ENCODE measurements at places on chromosomes 2 and 18. TPM values are rescaled to one million over a fixed set of nuclear protein-coding genes. Genes with fewer than 3 reads are reported as not detected.

Gene DNAJC5G
- not detected for total RNA-seq

- H3K4me3 ChIP-seq = no peak overlapping the region
- DNase-seq = peak; percentile 91
- no peaks in the 10 kb centered on the region for H3K36me3 ChIP-seq
- H3K4me1 ChIP-seq = peaks cover 24% of the 10 kb centered on the region
Measured at GRCh38 chr2:226661789-226662545, 137.7 kb downstream of the IRS1 start.

DNA sequence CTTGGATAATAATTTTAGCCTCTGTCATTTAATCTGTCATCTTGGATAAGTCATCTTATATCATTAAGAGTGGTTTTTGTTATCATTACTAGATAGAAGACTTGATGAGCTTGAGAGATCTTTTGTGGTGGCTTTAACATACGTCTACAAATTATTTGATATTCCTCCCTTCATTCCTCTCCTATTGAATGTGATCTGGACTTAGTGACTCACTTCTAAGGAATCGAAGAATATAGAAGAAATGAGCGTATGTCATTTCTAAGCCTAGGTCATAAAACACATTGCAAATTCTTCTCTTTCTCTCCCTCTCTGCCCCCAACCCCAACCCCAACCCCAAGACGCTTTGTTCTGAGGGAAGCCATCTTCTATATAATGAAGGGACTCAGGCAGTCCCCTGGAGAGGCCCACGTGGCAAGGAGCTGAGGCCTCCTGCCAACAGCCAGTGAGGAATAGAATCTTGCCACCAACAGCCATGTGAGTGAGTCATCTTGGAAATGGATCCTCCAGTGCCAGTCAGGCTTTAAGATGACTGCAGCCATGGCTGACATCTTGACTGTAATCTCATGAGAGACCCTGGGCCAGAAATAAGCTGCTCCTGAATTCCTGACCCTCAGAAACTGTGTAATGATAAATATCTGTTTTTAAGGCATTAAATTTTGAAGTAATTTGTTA is 221.6 kb upstream of the SP5 start:
- H3K27me3 ChIP-seq = no peaks in the 10 kb centered on the region
- no peaks in the 10 kb centered on the region for H3K36me3 ChIP-seq
- H3K4me1 ChIP-seq = no peaks in the 10 kb centered on the region
- no peak overlapping the region for H3K4me3 ChIP-seq
- H3K27ac ChIP-seq = no peak overlapping the region

DNA sequence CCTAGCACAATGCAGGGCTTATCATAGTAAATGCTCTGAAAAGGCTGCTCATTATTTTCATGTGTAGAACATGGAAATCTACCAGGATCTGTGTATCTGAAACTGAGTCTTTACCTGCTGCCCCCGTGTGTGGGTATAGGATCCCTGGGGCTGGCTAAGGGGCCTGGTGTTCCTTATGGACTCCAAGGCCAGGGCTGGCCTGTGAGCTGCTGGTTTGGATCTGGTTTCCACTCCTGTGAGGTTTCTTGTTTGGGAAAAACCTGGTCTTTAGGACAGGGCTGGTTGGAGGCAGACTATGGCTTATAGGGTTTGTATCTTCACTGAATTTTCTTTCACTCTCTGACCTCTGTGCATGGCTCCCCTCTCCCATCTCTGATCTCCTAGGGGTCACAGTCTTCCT is 80.8 kb downstream of the DYSF start:
- no peak overlapping the region for H3K27ac ChIP-seq

DNA sequence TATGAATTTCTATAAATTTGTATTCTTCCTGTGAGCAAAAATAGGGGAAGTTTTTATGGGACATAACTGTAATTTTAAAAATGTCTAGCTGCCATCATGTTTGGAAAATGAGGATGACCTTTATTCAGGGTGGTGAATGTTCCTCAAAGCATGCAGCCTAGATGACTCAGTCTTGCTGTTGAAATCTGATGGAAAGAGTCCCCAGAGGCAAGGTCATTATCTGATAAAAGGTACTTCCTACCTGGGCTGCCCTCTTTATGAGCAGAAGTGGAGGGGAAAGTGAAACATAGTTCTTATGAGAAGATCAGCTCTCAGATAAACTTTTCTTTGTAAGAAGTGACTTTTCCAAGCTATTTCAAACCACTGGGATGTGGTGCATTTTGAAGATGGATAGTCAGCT is 1144.7 kb upstream of the PIK3C3 start:
- no peaks in the 10 kb centered on the region for H3K27me3 ChIP-seq
- H3K4me1 ChIP-seq = no peaks in the 10 kb centered on the region
- DNase-seq = no peak
- no peak overlapping the region for H3K4me3 ChIP-seq

- no peaks in the 10 kb centered on the region for H3K27me3 ChIP-seq
- H3K4me1 ChIP-seq = peaks cover 5% of the 10 kb centered on the region
- DNase-seq = peak; percentile 53
Measured at GRCh38 chr2:3459185-3460015, 59.9 kb downstream of the ADI1 start.

Gene ICA1L
- 8.7 TPM for total RNA-seq

DNA sequence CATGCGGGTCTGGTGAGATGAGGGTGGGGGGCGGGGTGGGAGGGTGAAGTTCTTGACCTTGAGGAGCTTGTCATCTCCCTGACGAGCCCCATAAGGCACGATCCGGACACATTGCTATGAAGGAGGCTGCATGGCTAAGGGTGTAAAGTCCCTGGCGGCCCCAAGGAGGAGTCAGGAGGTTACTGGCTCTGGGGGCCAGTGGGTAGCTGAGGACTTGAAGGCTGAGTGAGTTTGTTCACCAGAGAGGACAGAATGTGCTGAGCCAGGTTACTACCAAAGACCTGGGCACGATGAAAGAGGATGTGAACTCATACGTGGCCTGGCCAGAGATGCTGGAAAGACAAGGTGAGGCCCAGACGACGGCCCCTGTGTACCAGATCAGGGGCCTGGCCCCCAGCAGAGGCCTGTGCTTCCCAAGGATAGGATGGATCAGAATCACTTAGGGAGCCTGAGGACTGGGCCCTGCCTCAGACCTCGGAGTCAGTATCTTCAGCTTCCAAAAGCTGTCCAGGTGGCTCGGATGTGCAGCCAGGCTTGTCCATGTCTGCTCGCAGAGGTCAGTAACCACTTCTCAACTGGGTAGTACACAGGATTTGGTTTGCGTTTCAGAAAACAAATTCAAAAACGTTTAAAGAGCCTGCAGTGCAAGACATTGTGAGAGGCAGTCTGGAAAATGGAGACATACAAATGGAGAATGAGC is 110.9 kb downstream of the RNF144A start:
- H3K4me3 ChIP-seq = no peak overlapping the region
- no peak for DNase-seq
- H3K27ac ChIP-seq = no peak overlapping the region
- no peaks in the 10 kb centered on the region for H3K36me3 ChIP-seq
- H3K4me1 ChIP-seq = no peaks in the 10 kb centered on the region

Gene MEP1B
- total RNA-seq = not detected

DNA sequence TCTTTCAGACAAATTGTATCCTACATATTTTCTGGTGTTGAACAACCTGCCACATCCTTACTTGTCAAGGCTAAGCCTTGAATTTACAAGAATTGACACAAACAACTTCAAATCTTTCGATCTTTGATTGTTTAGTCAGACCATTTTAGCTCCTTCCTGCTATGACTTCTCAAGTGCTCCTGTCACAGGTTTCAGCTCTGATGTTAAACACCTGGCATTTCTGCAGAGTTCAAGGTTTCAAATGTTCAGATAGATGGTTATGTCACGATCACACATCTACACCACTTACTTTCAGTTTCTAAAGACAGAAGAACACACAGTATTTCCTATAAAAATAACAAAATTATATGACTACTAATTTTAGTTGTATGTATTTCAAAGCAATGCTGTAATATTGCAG is 84.0 kb downstream of the RND3 start:
- no peak overlapping the region for H3K27ac ChIP-seq
- H3K36me3 ChIP-seq = no peaks in the 10 kb centered on the region
- H3K4me1 ChIP-seq = no peaks in the 10 kb centered on the region
- no peaks in the 10 kb centered on the region for H3K27me3 ChIP-seq
- H3K4me3 ChIP-seq = peak overlapping the region; percentile 60

- H3K4me3 ChIP-seq = no peak overlapping the region
- H3K36me3 ChIP-seq = peaks cover 8% of the 10 kb centered on the region
- H3K27me3 ChIP-seq = no peaks in the 10 kb centered on the region
- no peaks in the 10 kb centered on the region for H3K4me1 ChIP-seq
- no peak overlapping the region for H3K27ac ChIP-seq
- no peak for DNase-seq
Measured at GRCh38 chr2:97831121-97831520, 117.7 kb downstream of the ZAP70 start.

Gene CAD
- 28.6 TPM for total RNA-seq

Gene LONRF2
- total RNA-seq = under 0.01 TPM

GRCh38 chr18:11948852-11949523 is 32.3 kb upstream of the IMPA2 start:
- H3K4me1 ChIP-seq = peaks cover 38% of the 10 kb centered on the region
- no peak overlapping the region for H3K4me3 ChIP-seq
- DNase-seq = no peak
- H3K36me3 ChIP-seq = no peaks in the 10 kb centered on the region

DNA sequence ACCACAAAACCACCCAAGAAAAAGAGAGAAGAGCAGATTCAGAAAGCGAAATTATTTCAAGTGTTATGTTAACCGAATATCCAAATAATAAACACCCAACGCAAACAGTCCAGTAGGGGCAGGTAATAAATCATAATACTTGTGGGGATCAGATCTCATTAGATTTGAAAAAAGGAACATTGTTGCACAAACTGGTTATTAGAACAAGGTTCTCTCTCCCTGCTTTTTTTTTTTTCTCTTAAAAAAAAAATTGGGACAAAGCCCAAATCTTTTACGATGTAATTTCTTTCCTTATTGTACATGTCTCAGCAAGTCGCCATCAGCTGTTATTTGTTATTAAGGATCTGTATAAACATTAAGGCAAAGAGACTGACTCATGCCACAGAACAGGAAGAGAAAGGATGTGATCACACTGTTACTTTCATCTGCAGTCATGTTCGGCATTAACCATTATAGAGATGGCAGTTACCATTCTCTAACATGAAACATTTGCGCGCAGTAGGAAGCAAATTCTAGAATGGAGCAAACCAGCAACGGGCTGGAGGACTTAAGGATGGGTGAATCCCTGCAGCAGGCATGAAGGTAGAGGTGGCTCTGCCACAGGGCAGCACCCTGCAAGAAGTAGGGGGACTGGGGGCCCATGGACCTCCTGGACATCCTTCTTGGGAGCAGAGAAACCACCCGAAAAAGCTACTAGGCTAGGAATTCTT is 42.0 kb downstream of the EPHA4 start:
- peak; percentile 81 for DNase-seq
- no peaks in the 10 kb centered on the region for H3K36me3 ChIP-seq

- H3K4me1 ChIP-seq = no peaks in the 10 kb centered on the region
- H3K4me3 ChIP-seq = no peak overlapping the region
- H3K27me3 ChIP-seq = no peaks in the 10 kb centered on the region
Measured at GRCh38 chr18:49024804-49025421, 74.1 kb upstream of the SMAD7 start.

DNA sequence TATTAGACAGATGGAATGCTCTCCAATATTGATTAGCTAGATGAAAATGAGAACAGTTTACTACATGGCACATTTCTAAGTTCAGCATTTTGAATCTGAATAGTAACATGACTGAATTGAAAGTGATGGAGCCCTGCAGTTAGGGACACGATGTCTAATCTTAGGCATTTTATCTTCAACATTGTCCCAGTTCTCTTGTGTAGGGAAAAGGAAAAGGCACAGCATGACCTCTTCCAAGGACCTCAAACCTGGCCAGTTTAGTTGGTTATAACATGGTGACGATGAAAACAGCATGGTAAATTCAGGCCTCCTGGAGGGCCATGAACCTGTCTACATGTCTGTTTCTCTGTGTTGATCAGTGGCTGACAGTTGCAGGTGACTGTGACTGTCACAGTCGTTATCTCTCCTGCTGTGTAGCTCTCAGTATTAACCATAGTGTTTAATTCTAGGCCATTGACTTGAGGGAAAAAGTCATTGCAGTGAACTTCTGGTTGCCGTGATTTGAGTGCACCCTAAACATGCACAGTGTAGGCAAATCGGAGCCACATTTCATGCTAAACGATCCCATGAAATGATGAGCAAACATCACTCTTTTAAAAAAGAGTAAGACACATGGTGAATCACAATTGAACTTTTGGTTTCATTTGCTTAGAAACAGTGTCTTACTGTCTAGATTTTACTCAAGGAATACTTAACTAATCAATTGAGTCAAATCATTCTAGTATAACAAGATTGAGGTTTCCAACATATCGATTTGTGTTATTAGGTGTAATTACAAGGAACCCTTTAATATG is 129.7 kb downstream of the PHLPP1 start:
- H3K36me3 ChIP-seq = no peaks in the 10 kb centered on the region
- H3K4me1 ChIP-seq = peaks cover 7% of the 10 kb centered on the region
- H3K4me3 ChIP-seq = no peak overlapping the region
- no peaks in the 10 kb centered on the region for H3K27me3 ChIP-seq
- no peak for DNase-seq
- no peak overlapping the region for H3K27ac ChIP-seq

DNA sequence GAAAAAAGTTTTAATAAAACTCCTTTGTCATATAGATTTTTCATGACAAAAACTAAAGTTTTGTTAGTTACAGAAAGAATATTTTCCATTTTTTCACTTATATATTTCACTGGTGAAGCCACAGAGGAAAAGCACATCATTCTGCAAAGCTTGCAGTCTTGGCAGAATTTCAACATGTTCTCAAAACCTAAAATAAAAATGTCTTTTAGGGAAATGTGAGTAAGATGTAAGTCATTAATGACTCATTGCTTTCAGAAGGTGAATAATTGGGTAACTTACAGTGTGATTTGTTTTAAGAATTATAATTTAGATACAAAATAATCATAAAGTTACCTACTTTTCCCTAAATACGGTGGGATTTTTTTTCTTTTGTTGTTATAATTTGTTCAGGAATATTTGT is 43.4 kb upstream of the TNFRSF11A start:
- no peaks in the 10 kb centered on the region for H3K27me3 ChIP-seq
- DNase-seq = no peak
- no peak overlapping the region for H3K4me3 ChIP-seq
- peaks cover 7% of the 10 kb centered on the region for H3K36me3 ChIP-seq

- no peaks in the 10 kb centered on the region for H3K27me3 ChIP-seq
- H3K4me3 ChIP-seq = peak overlapping the region; percentile 76
- H3K27ac ChIP-seq = peak overlapping the region; percentile 59
- H3K4me1 ChIP-seq = peaks cover 19% of the 10 kb centered on the region
- DNase-seq = peak; percentile 94
- peaks cover 23% of the 10 kb centered on the region for H3K36me3 ChIP-seq
Measured at GRCh38 chr2:218406949-218407618, 7.4 kb downstream of the CTDSP1 start.

- peaks cover 4% of the 10 kb centered on the region for H3K4me1 ChIP-seq
- H3K4me3 ChIP-seq = no peak overlapping the region
- no peak overlapping the region for H3K27ac ChIP-seq
- no peaks in the 10 kb centered on the region for H3K27me3 ChIP-seq
- DNase-seq = no peak
Measured at GRCh38 chr2:171056307-171056706, 104.4 kb downstream of the TLK1 start.

GRCh38 chr18:49677081-49677480 is 115.2 kb downstream of the LIPG start:
- H3K4me1 ChIP-seq = no peaks in the 10 kb centered on the region
- no peaks in the 10 kb centered on the region for H3K36me3 ChIP-seq
- no peak overlapping the region for H3K4me3 ChIP-seq
- no peak overlapping the region for H3K27ac ChIP-seq

Gene DNAH6
- total RNA-seq = 0.36 TPM

Data from osteoblast (primary cell).